ENCODE measurements at places on chromosomes 5 and 9.

DNA sequence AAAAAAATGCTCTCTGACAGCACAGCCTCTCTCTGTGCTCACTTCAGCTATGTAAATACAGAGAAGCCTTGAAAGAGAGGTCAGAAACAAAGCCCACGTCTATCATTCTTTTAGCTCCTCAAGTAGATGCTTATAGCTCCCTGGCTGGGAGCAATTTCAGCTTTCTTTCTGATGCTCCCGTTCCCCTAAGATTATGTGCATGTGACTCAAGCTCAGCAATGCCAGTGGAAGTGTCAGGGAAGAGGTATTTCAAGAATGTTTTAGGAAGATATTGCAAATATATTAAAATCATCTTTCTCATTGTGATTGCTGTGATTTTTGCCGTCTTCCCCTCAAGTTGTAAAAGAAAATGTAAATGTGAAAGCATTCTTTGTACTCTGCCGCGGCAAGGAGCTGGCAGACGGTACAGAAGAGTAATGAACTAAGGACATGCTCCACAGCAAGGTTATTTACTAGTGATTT is 1353.7 kb upstream of the ACO1 start:
- DNase-seq = peak; percentile 68

GRCh38 chr9:126738553-126738952 is 66.3 kb upstream of the ZBTB43 start:
- no peak for DNase-seq

DNA sequence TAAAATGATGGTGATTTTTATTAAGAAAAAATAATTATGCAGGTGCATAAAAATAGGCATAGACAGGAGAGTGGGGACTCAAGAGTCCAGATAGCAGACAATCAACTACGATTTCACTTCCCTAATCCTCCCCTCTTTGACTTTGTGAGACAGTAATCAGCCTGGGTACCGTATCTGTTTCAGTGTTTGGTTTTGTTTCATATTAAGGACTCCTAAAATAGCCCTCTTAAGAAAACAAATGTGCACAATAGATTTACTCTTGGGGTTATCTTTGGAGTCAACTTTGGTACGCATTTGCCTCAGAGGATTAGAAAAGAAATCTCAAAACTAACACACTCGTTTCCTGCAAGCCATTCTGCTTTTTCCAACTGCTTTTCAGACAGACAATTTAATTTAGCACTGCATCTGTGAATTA is 96.3 kb downstream of the ZNF608 start:
- no peak for DNase-seq

DNA sequence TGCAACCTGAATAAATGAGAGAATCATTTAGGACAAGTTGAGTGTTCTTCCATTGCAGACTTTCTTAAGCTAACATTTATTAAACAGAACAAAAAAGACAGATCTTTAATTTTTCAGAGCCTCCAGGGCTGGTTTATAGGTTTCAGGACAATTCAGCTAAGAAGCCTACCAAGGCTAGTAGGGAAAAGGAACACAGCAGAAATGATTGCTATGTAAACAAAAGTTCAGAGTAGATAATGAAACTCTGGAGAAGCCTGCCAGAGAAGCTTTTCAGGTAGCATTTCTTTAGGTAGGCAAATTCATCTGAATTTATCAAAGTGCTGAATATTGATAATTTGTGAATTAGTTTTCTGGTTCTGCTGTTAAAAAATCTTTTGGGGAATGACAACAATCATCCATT is 264.2 kb downstream of the DEPDC1B start:
- DNase-seq = no peak

- DNase-seq = no peak
Measured at GRCh38 chr9:118401546-118401945, 697.3 kb downstream of the TLR4 start.

DNA sequence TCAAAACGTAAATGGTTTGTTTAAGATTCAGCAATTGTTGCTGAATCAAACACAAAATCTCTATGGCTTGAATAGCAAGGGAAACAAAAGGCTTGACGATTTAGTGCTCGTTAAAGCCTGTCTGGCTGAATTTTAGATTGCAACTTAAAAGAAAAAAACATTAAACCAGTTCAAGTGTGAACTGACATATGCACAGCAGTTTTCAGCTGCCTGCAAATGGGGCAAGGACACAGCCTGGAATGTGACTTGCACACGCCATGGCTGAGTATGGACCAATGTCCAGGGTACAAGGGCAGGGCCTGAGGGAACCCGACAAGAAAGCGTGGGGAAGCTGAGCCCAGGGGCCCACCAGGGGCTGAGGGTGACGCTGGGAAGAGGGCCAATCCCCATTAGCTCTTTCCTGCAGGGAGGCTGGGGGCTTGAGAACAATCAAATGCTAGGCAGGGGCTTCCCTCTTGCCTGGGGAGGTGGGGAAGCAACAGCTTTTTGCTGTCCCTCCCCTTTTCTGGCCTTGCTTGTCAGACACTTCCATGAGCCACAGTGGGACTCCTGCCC is 89.6 kb upstream of the LRRTM2 start:
- DNase-seq = no peak

- DNase-seq = no peak
Measured at GRCh38 chr5:116778032-116778431, 203.4 kb upstream of the SEMA6A start.

DNA sequence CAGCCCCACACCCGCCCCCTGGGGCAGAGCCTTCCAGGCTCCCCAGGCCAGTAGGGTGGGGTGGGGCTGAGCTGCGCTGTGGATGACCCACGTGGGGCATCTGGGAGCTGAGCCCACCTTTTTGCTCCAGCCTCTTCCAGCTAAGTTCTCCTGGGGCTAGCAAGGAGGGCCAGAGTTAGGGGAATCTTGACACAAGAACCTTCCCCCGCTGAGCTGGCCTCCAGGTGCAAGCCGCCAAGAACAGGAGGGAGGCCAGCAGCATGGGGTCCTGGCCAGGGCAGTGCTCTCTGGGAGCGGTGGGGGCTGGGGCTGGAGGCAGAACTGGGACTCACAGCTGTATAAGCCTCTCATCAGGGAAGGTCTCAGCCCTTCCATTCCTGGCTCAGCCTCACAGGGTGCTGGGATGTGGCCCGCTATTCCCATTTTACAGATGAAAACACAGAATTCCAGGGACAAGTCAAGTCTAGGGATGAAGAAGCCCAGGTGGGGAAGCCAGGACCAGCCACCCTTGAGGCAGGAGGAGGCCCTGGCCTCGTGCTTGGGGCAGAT is 21.5 kb downstream of the SARDH start:
- DNase-seq = no peak

DNA sequence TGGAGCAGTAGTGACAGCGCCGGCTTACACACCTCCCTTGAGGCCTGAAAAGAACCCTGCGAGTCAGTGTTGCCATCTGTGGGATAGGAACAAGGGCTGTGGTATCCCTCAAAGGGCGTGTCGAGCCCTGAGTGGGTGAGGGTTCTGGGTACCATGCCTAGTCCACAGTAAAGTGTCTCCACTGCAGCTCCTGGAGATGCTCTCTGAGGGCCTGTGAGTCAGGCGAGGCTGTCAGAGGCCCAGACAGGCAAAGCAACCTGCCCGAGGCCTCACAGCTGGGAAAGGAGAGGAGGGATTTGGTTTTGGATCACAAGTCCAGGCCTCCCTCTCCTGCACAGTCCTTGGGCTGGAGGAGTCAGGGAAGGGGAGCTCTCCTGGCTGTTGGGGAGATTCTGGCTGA is 6.1 kb downstream of the PRRX2 start:
- no peak for DNase-seq

DNA sequence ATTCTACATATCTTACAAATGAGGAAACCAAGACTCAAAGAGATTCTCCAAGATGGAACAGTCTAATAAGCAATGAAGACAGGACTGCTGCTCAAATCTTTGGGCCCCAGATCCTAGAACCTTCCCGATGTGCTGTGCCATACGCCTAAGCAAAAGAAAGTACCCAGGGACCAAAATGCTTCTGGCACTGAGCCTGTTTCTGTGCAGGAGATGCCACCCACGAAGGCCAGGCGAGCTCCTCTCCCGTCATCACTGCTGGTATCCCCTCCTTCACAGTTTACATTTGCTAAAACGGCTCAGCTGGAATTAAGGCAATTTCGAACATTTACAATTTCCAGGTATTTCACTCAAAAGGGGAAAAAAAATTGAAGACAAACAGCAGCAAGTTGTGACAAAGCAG is 277.5 kb downstream of the DENND1A start:
- DNase-seq = no peak

- no peak for DNase-seq
Measured at GRCh38 chr9:94079236-94079635, 5.0 kb upstream of the PTPDC1 start.

- no peak for DNase-seq
Measured at GRCh38 chr9:133437753-133438531, 15.8 kb downstream of the ADAMTS13 start.

GRCh38 chr5:106292654-106293053 is 1378.1 kb downstream of the EFNA5 start:
- peak; percentile 71 for DNase-seq

DNA sequence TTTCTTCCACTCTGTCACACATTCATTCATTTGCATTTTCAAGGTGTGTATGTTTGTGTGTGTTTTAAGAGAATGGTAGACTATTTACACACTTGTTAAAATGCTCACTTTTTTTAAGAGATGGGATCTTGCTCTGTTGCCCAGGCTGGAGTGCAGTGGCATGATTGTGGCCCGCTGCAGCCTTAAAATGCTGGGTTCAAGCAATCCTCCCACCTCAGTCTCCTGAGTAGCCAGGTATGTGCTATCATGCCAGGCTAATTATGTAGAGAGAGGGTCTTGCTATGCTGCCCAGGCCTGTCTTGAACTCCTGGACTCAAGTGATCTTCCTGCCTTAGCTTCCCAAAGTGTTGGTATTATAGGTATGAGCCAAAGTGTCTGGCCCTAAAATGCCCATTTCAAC is 173.5 kb downstream of the PDE4D start:
- no peak for DNase-seq

- peak; percentile 49 for DNase-seq
Measured at GRCh38 chr5:102916109-102916508, 161.0 kb downstream of the PAM start.

DNA sequence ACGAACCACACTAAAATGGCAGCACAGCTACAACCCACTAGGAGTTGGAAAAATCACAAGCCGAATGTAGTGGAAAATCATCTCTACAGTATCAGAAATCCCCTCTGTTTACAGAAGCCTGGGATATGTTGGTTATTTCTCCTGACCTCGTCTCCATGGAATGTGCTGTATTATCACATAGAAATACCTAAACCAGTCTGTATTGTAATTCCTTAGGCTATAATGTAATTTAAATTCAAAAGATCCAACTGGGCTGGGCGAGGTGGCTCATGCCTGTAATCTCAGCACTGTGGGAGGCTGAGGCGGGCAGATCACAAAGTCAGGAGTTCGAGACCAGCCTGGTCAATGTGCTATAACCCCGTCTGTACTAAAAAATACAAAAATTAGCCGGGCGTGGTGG is 244.8 kb upstream of the MPDZ start:
- DNase-seq = peak; percentile 14

DNA sequence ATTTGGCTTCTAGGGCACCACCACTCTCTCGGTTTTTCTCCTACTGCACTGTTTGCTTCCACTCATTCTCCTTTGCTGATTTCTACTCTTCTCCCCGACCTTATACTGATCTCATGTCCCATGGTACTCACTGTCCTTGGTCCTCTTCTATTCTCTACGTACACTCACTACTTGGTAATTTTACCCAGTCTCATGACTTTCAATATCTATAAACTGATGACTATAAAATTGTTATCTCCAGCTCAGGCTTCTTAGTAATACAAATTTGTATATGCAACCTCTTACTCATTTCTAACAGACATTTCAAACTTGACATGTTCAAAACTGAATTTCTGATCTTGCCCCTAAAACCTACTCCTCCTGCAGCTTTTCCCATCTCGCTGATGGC is 4.1 kb downstream of the RAPGEF6 start:
- DNase-seq = no peak

GRCh38 chr5:16456103-16456832 is 9.3 kb downstream of the ZNF622 start:
- peak; percentile 61 for DNase-seq

DNA sequence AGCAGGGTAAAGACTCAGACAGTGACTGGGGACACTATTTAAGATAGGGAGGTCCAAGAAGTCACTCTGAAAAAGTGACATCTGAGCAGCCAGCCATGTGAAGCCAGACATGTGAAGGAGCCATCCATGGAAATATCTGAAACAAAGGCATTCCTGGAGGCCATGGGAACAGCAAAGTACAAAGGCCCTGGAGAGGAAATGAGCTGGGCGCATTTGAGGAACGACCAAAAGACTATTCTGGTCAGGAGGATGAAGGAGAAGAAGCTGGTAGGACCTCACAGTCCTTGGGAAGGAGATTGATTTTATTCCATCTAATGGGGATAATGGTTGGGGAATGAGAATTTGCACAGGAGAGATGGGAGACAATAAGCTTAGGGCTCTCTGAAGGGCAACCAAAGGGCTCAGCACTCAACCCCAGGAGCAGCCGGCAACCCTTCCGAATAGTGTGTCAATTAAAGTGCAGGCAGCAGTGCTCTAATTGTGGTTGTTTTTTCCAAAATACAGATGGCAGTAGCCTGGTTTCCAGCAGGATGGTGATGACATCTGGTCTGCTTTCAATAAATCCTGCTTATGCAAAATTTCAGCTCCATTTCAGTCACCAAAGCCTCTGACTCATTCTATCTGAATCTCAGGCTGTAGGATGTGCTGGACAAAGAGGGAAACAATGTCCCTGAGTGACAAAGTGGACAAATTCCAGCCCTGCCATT is 26.7 kb downstream of the FOXI1 start:
- DNase-seq = peak; percentile 88

DNA sequence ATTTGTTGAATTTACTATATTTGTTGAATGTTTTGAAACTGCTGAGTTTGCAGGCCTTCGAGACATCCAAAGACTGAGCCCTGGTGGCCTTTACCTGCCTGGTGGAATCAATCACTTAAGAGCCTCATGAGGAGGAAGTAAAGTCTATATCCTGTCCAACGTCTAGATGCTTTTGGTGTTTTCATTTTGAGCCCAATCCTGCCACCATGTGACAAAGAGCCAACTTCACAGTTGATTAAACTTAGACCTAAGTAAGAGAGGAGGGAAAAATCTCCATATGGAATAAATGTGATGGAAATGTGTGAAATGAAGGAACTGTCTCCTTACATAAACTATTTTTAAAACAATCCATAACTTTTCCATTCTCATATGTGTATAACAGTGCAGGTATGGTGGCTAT is 220.1 kb downstream of the PRR16 start:
- peak; percentile 58 for DNase-seq

DNA sequence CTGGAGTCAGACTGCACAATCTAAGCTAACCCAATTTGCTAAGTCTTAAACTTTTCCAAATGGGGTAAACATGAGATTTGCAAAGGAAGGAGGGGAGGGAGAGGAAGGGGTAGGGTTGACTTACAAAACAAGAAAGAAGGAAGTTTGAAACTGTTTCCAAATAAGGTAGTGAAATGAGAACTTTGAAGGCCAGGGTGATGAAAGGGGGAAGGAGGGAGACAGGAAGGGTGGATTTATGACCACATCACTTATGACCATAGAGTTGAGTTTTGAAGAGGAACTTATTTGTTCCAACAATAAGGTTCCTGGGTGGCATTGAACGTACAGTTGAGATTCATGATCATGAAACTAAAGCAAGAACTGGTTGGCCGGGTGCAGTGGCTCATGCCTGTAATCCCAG is 72.5 kb upstream of the DAPK1 start:
- DNase-seq = no peak
